ENCODE measurements at places on chromosomes 11 and 22. TPM values are rescaled to one million over a fixed set of nuclear protein-coding genes. Genes with fewer than 3 reads are reported as not detected.

Gene POU2AF1
- total RNA-seq = not detected

Gene ZNF195
- total RNA-seq = 12.2 TPM

Gene PARVG
- 0.11 TPM for total RNA-seq

Gene DLG2
- 3.5 TPM for total RNA-seq

Gene NCF4
- not detected for total RNA-seq

Gene LARGE2
- total RNA-seq = not detected

Gene APOL4
- total RNA-seq = 0.52 TPM
